Naive thymus-derived CD4-positive, alpha-beta T cell (primary cell): ENCODE measurements at places on chromosomes 4 and X. TPM values are rescaled to one million over a fixed set of nuclear protein-coding genes. Genes with fewer than 3 reads are reported as not detected.
A peak's percentile ranks its signal among the peaks of the same experiment; 100 is the strongest.

PDE5A gene
- 0.65 TPM for total RNA-seq

FGFBP1 gene
- total RNA-seq, result not detected

BMP2K gene
- total RNA-seq, result 13.6 TPM

ZDHHC15 gene
- total RNA-seq, result 0.65 TPM

ASB9 gene
- 0.62 TPM for total RNA-seq

TMEM31 gene
- not detected for total RNA-seq

TIGD4 gene
- not detected for total RNA-seq

CFAP99 gene
- 0.27 TPM for total RNA-seq

GPM6B gene
- total RNA-seq, result not detected

IL21 gene
- total RNA-seq, result 5.5 and 7.3 TPM in 2 replicates

ANKRD50 gene
- total RNA-seq, result 0.53 TPM

DNA sequence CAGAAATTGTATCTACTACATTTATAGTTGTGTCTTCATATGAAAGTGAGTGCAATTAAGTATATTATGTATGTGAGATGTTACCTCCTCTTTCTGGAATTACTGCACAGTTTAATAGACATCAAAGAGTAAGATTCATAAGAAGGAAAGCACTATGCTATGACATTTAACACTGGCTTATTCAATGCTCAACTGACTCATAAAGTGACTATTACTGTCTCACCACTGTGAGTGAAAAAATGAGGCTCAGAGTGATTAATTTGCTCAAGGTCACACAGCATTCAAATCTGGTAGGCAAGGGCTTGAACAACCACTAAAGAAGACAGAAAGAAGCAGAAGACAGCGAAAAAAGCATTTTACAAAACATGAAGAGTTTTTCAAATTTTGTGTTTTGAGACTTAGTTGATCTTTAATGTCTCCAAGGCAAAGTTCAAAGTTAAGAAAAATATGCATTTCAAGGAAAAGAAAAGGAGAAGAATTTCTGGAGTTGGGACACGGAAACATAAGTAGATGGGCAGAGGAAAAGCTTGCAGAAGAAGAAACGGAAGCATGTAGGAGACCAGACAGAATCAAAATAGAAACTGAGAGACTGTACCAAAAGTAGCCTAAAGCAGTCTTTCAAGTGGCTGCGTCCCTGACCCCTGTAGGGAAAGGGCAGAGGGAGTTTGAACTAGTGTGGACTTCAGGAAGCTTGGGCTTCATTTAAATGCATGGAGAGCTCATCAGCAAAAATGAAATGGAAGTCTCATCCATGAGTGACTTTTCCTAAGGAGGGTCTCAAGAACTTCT lies 66.3 kb downstream of the KCNIP4 start:
- DNase-seq, result no peak

DNA sequence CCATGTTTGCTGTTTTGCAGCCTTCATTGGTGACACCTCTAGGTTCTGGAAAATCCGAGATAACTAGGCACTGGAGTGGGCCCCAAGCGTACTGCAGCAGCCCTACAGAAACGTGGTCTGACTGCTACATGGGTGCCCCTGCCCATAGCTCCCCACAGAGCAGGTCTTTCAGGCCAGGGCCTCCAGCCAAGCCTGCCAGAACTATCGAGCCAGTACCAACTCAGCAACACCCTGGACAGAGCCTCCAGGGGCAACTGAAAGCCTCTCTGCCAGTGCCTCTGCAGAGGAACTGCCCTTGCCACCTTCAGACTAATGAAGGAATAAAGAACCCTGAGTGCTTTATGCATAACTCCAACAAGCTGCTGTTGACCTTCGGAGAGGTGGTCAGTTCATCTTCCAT lies 111.1 kb upstream of the PPP3CA start:
- DNase-seq, result no peak

GRCh38 chrX:67892401-67892800 lies 348.6 kb downstream of the AR start:
- DNase-seq, result no peak

GRCh38 chr4:3791910-3792542 lies 25.8 kb downstream of the ADRA2C start:
- DNase-seq, result no peak

- DNase-seq, result no peak
Measured at GRCh38 chr4:7673121-7673520, 238.4 kb upstream of the PSAPL1 start.

GRCh38 chrX:2710041-2710840 lies 19.1 kb downstream of the CD99 start:
- no peak for DNase-seq

DNA sequence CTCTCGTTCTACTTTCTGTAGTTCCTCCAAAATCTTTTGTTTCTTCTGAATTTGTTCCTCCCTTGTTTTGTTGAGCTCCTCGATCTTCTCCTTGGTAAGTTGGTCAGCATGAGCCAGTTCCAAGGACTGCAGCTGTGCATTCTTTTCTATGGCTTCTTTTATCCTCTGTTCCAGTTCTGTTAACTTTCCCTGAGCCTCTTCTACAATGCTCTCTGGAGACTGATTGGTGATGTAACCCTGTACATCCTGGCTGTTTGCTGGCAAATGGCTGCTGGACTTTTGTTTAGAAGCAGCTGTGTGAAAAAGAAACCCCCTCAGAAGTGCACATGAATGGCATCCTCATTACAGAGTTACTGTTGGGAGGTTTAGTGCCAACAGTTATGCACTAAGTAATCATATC lies 70.5 kb upstream of the COX18 start:
- no peak for DNase-seq

DNA sequence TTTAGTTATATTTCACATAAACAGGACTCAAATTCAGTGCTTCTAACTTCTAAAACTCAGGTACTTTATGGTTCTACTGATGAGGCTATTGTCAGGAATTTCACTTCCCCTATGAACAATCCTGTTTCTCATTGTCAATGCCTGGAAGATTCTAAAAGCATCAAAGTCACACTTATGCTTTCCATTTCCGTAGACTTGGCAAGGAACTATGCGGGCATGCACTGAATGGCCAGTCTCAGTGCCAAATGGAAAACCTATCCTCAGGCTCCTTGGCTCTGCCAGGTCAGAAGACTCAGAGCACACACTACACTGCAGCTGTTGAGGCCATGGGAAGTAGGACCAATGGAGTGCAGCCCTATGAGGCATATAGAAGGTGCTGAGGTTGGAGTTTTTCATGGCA lies 97.0 kb upstream of the PTPN13 start:
- no peak for DNase-seq

GRCh38 chr4:109803924-109804571 lies 2.2 kb upstream of the CFI start:
- peak; percentile 8 for DNase-seq

- DNase-seq, result no peak
Measured at GRCh38 chr4:47390428-47391125, 72.9 kb downstream of the COMMD8 start.

GRCh38 chrX:313546-313945 lies 5.0 kb downstream of the GTPBP6 start:
- no peak for DNase-seq

GRCh38 chrX:81120258-81120935 lies 81.3 kb downstream of the HMGN5 start:
- no peak for DNase-seq

DNA sequence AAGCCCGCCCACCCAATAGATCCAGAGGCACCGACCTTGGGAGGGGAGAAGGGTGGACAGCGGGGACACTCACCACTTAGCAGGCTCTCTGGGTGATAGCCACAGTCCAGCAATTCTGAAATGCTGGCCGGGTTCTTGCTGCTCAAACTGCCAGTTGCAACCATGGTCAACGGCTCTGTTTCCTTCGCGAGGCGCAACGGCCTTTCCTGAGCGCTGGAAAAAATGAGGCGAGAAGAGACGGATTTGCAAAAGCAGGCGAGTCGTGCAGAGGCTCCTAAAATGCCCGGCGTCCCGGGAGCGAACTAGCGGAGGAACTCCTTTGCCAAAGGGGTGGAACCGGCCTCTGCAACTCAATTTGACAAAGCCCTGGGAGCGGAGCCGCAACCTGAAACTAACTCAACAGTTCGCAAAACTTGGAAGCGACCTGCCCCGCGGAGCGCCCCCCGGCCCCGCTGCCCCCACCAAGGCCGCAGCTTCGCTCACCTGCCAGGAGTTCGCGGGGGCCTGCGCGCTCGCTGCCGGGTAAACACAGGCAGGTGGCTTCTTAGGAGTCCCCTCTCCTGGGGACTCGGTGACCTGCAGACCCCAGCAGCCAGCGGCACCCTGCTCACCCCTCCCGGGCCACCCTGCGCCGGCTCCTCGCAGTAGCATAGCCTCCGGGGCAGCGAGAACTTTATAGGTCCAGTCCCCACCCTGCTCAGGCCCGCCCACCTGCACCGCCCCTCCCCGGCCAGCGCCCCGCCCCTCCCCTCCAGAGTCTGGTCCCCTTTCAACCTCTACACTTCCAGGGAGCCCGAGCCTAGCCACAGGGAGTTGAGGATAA lies at the start of gene DDIT4L:
Gene DDIT4L (minus strand): TSS at position 649 of the 823 bp plus-strand sequence. CDS start 485 bp downstream, at position 164.
- DNase-seq, result no peak

- DNase-seq, result no peak
Measured at GRCh38 chrX:135652602-135653001, 60.8 kb upstream of the CT45A1 start.

DNA sequence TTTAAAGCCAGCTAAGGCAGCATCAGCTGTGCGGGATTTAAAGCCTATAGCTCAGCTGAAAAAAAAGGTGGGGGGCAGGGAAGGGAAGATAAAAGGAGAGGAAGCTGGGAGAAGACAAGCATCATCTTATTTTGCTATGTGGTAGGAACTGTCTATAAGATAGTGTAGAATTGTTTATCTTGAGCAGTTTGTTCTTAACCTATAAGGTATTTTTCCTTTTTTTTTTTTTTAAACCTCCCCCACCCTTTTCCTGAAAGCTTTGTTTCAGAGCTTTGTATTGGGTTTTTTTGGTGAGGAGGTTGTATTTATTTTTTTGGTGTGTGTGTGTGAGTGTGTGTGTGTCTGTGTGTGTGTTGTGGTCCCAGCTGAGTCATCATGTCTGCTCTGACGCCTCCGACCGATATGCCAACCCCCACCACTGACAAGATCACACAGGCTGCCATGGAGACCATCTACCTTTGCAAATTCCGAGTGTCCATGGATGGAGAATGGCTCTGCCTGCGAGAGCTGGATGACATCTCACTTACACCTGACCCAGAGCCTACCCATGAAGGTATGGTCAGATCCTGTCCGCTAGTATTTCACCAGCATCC lies 531 bp downstream of the RUFY3 start:
- DNase-seq, result no peak

GRCh38 chrX:39772057-39772832 lies 325.5 kb downstream of the BCOR start:
- no peak for DNase-seq

GRCh38 chr4:72468904-72469502 lies 100.0 kb downstream of the ADAMTS3 start:
- no peak for DNase-seq

- no peak for DNase-seq
Measured at GRCh38 chr4:121648516-121648915, 48.3 kb downstream of the ANXA5 start.

DNA sequence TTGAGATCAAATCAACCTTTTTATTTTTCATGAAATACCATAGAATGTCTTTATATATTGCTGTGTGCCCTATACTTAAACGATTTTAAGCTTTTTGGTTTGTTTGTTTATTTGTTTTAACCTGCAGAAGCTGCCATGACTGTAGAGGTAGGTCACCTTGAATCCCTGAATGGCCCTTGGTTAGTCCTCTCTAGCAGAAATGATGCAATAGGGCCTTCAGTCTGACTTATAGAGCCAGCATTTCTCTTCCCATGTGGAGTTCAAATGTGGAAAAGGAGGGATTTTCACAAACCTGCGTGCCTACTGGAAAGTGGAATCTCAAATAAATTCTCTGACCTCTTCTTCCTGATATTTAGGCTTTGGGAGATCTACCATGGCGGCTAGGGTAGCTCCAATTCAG lies 327.9 kb downstream of the MAPK10 start:
- DNase-seq, result no peak

- DNase-seq, result no peak
Measured at GRCh38 chrX:138519296-138519695, 192.2 kb downstream of the FGF13 start.

- DNase-seq, result no peak
Measured at GRCh38 chr4:93066749-93067148, 761.8 kb upstream of the ATOH1 start.

GRCh38 chr4:25654031-25654970 lies 1.4 kb upstream of the SLC34A2 start:
- no peak for DNase-seq

DNA sequence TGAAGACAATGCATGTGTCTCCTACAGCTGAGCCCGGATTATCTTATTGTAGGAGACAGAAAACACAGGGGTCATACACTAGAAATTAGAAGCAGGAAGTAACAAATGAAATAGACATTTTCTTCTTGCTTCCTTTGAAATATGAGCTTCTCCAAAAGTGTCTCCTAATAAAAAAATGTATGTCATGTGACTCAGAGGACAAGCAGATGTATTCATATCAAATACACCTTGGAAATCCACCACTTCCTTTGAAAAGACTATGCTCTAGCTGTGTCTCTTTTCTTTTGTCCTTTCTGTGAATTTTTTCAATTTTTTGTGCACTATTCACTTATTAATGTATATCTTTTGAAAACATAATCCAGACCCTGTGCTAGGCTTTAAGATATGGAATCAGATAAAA lies 1906.2 kb downstream of the C4orf33 start:
- no peak for DNase-seq

DNA sequence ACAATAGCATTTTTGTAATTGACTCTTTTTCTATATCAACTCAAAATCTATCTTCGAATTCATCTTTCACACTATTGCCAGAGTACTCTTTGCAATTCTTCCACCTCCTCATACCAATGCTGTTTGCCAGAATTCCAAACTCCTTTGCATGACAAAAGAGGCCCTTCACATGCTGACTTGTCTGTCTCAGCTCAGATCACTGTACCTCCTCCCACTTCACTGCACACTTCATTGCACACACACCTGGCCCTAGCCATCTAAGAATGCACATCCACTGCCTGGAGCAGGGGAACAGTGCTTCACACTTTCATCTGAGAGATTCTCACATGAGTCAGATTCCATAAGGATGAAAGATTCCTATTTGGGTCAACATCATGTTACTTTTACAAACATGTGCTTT lies 56.5 kb downstream of the PRDM5 start:
- DNase-seq, result no peak

DNA sequence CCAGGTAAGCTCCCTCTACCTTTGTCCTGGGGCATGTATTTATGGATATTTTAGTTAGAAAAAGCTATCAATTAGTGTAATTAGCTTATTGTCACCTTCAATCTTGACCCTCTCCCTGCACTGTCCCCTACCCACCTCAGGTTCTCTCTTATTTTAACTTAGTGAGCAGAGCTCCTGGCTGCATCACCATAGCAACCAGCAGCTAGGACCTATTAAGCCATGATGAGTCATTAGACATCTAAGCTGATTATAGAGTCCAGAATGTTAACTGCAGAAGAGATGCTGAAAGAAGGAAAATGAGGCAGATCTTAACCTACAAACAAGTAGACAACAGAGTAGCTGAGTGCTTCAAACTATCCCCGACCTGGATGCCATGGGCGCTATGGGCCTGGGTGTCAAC lies 36.6 kb downstream of the MAGEE2 start:
- DNase-seq, result no peak
